ENCODE measurements at places on chromosomes 7 and 10. TPM values are rescaled to one million over a fixed set of nuclear protein-coding genes. Genes with fewer than 3 reads are reported as not detected.

DNA sequence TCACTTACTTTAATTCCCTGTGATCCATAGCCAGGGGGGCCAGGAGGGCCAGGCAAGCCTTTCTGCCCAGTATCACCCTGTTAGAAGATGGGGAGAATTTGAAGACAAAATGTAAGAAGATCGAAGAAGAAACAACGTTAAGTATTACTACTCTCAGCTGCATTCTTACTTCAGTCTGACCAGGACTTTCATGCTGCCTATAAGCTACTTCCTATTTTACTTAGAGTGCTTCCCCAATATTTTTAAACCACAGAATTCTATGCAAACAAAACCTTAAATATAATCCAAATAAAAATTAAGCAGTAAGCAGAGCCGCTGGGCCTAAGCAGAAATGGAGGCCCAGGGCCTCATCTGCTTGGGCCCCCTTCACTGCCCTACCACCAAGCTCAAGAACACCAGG, 117.8 kb downstream of the COL28A1 start:
- DNase-seq = no peak

DNA sequence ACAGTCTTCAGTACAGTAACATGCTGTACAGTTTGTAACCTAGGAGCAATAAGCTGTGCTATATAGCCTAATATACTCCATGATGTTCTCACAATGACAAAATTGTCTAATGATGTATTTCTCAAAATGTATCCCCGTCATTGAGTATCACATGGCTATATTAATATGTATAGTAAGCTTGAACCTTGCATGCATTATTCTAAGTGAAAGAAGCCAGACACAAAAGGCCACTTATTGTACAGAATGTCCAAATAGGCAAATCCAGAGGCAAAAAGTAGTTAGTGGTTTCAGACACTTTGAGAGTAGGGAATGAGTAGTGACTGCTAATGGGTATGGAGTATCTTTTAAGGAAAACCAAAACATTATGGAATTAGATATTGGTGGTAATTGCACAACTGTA, 545.1 kb downstream of the ATRNL1 start:
- no peak for DNase-seq

FAM20C gene
- 23.4 TPM for total RNA-seq

DNA sequence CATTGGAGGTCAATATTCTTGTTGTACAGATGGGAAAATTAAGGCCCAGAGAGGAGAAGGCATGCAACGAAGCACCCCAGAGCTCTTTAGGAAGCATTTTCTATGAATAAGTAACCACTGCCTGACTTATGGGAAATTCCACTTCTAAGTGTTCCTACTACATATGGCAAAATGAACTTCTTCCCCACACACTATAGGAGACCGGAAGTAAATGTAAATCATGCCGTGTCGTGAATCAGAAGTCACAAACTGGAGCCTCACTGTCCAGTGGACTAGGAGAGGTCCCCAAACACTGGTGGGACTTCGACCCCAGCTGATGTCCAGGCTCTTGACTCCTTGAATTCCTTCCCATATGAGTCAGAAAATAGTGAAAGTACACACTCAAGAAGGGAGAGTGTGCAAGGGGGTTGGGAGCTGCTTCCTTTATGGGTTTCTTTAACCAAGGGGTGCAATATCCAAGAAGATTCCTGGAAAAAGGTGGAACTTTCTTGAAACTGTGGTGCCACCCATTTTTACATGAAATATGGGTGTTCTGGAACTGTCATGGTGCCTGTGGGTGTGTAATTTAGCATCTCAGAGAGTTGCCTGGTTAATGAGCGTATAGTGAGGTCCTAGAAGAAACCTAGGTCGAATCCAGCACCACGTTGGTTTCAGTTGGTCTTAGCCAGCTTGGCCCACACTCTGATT, 6.7 kb downstream of the RASSF4 start:
- no peak for DNase-seq

DNA sequence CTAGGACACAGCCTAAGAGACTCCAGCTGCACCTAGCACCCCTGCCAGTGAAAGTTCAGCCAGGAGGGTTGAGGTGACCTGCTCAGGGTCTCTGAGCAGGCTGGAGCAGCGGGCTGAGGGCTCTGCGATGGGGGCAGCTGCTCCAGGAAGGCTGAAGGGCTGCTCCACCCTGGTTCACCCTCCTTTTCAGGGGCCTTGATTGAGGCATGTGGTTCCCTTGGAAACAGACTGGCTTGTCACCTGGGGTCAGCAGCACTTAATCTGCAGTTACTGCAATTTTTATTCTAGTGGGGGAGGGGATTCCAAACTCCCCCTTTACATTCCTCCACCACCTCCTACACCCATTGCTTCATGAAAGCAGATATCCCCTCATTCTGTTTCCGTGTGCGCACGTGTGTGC, 85.3 kb upstream of the UNC5B start:
- DNase-seq = no peak

- DNase-seq = no peak
Measured at GRCh38 chr10:133511408-133511807, 15.8 kb upstream of the CYP2E1 start.

DNA sequence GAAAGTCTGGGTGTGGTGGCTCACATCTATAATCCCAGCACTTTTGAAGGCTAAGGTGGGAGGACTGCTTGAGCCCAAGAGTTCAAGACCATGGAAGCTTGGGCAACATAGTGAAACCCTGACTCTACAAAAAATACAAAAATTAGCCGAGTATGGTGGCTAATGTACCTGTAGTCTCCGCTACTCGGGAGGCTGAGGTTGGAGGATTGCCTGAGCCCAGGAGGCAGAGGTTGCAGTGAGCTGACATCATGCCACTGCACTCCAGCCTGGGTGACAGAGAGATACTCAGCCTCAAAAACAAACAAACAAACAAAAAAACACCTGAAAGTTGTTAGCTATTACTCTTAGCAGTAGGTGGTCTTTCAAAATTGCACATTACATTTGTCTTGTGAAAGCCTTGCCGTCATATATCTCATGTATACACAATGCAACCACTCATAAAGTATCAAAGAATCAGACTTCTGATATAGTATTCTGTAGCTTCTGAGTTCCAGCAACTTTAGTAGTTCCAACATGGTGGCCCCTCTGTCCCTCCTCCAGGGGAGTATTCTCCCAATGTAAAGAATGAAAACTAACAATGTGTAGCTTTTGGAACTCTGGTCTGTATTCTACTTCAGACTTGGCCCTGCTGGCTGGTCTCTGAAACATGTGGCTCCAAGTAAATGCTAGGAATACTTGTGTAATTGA, 101.5 kb downstream of the ZNF92 start:
- DNase-seq = no peak

DNA sequence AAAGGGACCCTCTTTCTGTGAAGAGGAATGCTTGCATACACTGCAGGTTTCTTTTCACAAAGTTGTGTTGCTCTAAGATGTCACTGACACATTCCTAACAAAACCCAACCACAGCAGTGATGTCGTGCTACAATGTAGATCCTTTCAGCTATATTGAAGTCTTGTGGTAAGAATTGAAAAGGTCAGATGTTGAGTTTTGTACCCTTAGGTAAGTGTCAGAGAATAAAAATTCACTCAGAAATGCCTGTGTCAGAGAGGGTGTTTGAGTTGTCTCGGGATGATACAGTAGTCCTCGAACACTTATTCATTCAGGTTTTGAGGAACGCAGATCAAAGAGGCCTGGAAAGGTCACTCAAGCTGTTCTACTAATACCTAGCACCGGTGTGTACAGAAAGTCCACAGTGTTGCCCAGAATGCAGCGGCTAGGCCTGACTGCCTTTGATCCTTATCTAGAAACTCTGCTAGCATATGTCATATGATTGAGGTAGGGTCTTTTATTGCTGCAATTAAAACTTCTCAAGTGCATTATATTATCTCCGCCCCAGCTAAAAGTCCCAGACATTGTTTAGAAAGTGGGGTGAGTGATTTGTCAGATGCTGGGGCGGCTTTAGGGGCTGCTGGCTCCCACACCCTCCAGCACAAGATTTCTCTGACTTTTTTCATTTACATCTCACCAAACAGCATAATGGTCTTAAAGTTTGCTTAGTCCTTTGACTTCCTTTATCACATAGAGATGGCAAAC, 26.0 kb downstream of the RNF32 start:
- DNase-seq = no peak

CDC123 gene
- total RNA-seq = 48.4 TPM

PIP gene
- total RNA-seq = not detected

RHBDD2 gene
- total RNA-seq = 4.8 TPM

VPS37D gene
- total RNA-seq = 10.1 TPM

FBXL13 gene
- total RNA-seq = 5.3 TPM

DNA sequence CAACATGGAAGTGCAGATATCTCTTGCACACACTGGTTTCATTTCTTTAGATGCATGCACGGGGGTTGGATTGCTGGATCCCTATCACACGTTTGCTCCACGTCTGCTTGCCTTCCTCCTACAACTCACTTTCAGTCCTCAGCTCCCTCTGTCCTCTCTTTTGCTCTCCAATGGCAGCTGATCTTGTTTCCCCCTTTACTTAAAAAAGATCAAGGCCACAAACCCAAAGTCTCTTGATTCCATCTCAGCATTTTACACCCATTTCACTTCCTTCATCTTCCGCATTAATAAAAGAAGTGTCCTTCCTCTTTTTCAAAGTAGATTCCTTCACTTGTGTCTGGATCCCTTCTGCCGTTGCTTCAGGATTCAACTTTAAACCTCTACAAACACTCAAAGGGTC, 245.2 kb downstream of the DOCK4 start:
- DNase-seq = no peak

GRCh38 chr7:81616951-81617350, 152.9 kb downstream of the HGF start:
- no peak for DNase-seq

TEX47 gene
- 1.2 TPM for total RNA-seq

RELN gene
- 1.2 TPM for total RNA-seq

DNA sequence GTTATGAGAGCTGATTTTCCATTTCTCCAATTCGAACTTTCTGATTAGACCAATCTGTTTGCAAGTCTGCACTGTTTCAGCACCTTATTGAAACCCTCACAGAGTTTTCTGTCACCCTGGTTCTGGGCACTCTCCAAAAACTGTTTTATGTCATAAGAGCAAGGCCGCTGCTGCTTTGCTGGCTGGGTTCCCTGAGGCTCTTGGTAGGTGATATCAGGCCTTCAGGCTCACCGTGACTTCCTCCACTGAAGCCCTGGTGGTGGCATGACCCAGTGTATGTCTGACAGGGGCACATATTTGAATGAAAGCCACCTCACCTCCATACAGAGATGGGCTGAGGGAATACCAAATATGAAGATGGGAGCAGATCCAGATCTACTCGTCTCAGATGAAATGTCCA, 8.3 kb downstream of the RABGEF1 start:
- DNase-seq = no peak

SFRP4 gene
- 3.4 TPM for total RNA-seq

MARCHF5 gene
- total RNA-seq = 12.3 TPM

DNA sequence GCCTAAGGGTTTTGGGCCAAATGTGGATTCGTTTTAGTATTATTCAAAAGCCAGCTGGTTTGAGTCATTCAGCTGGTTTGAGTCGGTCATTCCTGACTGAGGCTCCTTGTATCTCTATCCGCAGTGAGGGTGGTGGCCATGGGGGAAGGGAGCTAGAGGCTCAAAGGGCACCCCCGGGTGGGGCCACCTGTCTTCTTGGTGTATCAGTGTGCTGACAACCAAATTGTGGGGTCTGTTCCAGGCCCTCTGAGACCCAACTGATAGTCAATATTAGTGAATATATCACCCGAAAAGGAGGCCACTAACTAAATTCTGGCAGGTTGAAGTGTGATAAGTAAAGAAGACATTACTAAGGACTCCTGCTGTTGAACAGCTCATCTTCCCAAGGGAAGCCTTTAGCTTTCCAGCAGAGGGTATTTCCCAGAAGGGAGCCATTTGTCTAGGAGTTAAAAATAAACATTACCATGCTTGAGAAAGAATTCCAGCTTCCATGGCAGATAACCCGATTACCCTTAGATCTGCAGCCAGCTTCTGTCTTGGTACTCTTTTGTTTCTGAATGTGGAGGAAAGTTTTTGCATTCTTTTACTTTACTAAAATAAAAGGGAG, 29.9 kb upstream of the DDX50 start:
- DNase-seq = peak; percentile 80

- DNase-seq = no peak
Measured at GRCh38 chr10:127874671-127875448, 17.9 kb downstream of the CLRN3 start.

DNA sequence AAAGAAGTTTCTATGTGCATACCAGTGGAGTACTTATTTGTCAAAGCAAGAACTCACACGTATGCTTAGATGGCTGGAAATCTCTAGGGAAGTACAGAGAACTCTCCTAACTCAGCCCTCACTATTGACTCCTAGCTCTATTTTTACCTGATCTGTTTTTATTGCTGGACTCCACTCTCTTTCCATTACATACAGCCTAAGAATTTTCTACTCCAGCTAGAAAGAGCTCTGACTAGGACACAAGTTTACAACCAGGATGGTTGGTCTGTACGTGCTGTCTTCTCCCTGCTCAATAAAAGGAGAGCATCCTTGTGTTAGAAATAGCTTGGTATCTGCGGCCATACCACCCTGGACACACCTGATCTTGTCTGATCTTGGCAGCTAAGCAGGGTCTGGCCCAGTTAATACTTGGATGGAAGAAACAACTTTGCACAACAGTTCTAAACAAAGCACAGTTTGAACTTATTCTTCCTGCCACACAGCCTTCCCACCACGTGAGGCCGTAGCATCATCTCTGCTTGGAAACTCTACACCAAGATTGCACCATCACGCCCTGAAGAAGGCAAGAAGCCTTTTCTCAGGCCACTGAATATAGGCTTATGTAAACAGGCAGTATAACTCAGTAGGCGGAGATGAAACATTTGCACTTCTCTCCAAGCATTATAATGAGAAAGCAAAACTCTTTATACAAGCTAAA, 50.7 kb downstream of the KCNMA1 start:
- peak; percentile 86 for DNase-seq

- peak; percentile 54 for DNase-seq
Measured at GRCh38 chr10:86366033-86366901, at the start of gene GRID1. Gene GRID1, minus strand, starts transcription at chr10:86366795.

Measured in umbilical cord (tissue), 2 donors.